ENCODE measurements at places on chromosomes 13 and 19.

DNA sequence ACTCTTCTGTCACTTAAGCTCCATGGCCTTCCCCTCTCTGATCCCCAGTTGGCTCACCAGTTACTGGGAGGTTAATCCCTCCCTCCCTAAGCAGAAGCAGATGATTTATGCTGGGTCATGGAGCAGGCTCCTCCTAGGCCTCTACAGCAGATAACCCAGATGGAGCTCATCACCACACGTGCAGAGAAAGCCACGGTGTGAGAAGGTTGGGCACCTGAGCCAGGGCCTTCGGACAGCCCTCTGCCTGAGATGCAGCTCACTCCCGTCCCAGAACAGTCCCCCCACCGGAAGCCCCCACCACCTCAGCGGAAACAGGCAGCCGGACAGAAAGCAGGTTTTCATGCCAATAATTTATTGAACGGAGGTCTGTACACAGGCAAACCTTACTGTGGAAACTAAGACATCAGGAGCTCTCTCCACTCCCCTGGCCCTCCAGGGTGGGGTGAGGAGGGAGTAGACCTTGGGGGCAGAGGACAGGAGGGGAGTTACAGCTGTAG, 9.8 kb downstream of the ZNF526 start:
- DNase-seq: no peak

GRCh38 chr13:111474136-111475002, 153.9 kb downstream of the TEX29 start:
- no peak for DNase-seq

DNA sequence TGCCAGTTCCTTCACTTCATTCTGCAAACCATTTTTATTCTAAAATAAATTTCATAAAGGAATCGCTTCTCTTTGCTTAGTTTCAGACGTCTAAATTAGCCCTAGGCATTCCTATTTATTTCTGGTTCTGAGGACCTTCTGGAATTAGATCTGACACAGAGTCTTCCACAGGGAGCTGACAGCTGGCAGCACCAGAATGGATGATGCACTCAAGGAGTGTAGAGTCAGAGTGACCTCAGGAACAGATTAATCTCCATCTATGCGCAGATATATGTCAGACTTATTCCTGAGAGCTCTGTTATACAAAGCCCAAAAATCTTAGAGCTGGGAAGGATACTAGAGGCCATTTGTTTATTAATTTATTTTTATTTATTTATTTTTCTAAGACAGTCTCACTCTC, 450.8 kb downstream of the HS6ST3 start:
- no peak for DNase-seq

GRCh38 chr13:66842766-66843165, 387.4 kb downstream of the PCDH9 start:
- DNase-seq: no peak

- DNase-seq: no peak
Observed at GRCh38 chr19:15779756-15780476, 7.5 kb upstream of the OR10H5 start.

GRCh38 chr19:18366021-18366435, 19.9 kb upstream of the GDF15 start:
- no peak for DNase-seq

DNA sequence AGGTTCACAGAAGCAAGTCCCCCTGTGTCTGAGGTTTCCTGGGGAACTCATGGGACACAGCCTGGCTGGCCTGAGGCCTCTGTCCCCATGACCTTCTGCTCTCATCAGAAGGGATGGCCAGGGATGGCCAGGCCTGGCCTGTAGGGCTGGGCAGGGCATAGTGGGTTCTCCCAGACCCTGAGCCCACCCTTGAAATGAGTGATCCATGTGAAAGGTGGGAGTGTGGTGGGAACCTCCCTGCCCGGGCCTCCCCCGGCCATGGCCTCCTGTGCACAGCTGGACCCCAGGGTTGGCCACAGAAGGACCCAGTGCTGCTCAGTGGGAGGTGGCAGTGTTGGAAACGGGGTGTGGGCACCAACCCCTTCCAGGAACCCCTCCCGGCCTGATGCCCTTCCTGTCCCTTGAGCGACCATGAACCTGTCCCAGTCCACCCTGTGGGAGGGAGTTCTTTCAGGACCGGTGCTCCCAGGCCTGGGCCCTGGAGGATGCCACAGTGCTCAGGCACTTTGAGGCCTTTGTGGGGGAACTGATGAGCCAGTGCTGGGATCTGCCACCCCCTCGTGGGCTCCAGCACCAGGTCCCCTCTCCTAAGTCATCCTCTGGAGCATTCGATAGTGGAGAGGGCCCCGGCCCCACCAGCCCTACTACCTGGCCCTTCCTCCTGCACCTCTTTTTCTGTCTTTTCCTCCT, 15.5 kb upstream of the ZNF14 start:
- no peak for DNase-seq

DNA sequence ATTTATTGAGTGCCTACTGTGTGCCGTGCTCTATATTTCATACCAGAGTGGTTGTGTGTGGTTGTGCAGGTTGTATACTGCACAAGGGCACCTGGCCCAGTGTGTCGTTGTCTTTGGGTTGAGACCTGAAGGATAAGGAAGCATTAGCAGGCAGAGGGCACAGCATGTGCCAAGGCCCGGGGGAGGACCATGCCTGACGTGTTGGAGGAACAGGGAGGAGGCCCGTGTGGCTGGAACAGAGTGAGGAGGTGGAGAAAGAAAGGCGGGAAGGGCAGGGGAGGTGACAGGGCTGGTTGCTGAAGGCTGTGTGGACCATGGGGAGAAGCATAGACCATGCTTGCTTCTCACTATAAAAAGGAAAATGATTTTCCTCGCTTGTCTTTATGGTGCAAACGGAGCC, 26.8 kb downstream of the CELF5 start:
- DNase-seq: no peak

- peak; percentile 17 for DNase-seq
Observed at GRCh38 chr13:31038834-31039552, 106.5 kb downstream of the TEX26 start.

DNA sequence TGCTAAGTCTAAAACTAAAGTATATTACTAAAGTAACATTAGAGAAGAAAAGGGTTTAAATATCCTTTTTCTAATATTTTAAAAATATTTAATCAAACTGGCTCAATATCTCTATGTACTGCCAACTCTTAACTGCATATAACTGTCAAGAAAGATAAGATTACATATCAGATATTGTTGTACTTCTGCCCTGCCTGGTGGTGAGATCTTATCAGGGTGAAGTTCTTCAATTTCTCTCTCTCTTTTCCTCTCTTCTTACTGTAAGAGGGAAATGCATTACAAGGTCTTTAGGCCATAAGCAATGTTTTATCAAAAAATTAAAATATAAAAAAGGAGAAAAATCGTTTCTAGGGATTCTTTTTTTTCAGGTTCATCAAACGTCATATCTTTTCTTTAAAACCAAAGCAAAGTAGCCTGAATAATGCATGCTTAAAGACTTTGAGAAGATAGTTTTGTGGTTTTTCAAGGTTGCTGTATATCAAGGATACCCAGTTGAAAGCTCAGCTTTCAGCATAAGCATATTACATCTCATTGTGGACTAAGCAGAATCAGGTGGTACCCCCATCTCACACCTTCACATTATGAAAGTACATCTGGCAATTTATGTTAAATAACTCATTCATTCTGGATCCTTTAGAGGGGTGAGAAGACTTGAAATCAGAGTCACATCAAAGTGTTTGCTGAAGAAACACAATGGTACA, 1625.7 kb upstream of the SLC10A2 start:
- no peak for DNase-seq

- no peak for DNase-seq
Observed at GRCh38 chr13:29830000-29830399, 20.4 kb downstream of the UBL3 start.

DNA sequence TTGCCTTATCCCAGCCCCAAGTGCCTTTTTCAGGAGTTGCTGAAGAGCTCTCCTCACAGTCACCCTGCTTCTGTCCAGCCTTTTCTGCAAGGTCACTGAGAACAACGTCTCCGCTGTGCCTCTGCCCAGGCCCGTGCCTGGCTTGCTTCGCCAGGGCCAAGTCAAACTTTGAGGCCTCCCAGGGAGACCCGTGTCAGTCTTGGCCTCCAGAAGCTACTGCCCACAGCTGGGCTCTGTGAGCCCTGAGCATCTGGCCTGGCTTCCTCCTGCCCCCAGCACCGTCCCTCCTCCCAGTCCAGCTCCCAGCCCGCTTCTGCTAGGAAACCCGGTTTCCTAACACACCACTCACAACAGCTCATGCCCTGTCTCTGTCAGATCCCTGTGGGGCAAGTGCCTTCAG, 165.9 kb downstream of the TEX29 start:
- DNase-seq: no peak

DNA sequence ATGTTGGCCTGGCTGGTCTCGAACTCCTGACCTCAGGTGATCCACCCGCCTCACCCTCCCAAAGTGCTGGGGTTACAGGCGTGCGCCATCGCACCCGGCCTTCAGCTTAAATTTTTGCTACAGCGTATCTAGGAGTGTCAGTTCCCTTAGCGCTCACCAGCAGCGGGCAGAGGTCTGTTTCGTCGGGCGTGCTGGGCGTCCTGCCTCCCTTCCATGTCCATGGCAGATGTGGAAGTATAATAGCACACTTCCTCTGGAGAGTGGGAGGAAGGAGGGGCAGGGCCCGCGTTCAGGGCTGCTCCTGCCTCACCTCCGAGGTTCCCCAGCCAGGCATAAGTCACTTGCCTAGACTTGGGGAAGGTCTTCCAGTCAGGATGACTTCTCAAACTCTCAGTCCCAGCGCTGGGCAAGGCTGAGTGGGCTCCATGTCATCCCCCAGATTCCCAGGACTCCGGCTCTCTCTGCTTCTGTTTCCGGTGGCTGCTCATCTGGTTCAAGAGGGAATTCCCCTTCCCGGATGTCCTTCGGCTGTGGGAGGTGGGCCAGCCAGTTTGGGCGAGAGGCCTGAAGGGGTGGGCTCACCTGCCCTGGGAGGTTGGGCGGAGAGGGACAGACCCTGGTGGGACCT, 9.5 kb downstream of the IL4I1 start:
- DNase-seq: no peak

- no peak for DNase-seq
Observed at GRCh38 chr13:27549406-27549981, 70.8 kb downstream of the LNX2 start.
